Stimulated activated CD4-positive, alpha-beta T cell treated with anti-CD3 and anti-CD28 coated beads, Interleukin-12 subunit alpha, Interleukin-12 subunit beta, amount 100 ng/mL, for 48 hours (primary cell): ENCODE measurements at places on chromosomes 12 and 14.

DNA sequence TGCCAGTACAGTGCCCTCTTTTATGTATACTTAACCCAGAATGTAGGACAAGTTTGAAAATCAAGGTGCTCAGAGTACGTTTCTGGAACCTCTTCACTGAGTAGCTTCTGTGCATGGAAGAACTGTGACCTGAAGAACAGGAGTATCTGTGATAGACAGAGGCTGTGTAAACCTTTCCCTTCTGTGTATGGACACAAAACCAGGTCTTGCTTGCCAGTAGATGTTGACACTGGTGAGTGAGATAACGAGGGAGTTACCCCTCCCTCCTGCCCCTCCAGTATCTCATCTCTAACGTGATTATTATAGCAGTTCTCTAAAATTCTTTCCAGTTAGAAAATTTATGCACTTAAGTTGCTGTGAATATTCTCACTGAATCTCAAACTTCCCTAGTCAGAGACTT lies 170.8 kb downstream of the RPL10L start:
- DNase-seq, result no peak

DNA sequence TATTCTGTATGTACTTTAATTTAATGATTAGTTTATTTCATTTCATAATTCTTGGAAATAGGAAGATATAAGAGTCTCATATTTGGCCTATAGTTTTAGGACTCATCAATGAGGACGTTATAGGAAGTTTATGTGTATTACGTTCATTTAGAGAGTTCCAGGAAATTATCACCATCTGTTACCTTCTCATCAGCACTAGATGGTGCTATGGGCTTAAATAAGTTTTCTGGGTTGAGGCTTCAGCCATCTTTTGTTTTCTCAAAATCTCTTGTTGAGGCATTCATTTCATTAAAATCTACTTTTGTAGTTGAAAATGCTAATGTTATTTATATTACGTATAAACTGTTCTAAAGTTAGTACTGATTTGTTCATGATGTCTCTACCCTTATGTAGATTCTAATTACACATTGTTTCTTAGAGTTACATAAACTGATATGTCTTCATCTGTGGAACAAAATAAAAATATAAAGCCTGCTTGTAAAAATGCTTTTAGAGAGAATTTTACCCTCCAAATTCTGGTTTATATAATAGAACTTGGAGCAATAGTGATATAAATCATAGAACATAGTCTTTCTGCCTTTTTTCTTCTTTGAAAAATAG lies 89.2 kb downstream of the CFAP54 start:
- no peak for DNase-seq

DNA sequence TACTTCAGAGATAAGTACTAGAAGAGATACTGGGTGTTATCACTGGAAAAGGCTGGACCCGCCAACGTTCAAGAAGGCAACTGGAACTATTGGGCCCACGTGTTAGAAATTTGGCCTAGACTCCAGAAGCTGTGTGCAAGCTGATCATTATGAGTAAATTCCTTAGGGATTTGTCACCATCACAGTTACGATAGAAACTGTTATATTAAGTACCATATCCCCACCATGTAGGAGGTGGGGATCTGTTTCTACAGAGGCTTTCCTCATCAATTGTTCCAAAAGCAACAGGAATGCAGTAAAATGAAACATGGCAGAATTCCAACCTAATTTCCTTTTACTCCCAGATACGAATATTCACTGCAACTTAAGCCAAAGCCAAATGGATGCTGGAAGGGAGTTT lies 170.7 kb downstream of the NOVA1 start:
- no peak for DNase-seq

GRCh38 chr12:2633176-2633824 lies 161.5 kb upstream of the FKBP4 start:
- no peak for DNase-seq

GRCh38 chr12:66047411-66048021 lies 83.0 kb downstream of the LLPH start:
- no peak for DNase-seq

- DNase-seq, result no peak
These were observed 5.5 kb downstream of the UBE3B start for GRCh38 chr12:109482894-109483293.

- DNase-seq, result no peak
These were observed 30.4 kb upstream of the BEGAIN start for GRCh38 chr14:100617410-100618317.

DNA sequence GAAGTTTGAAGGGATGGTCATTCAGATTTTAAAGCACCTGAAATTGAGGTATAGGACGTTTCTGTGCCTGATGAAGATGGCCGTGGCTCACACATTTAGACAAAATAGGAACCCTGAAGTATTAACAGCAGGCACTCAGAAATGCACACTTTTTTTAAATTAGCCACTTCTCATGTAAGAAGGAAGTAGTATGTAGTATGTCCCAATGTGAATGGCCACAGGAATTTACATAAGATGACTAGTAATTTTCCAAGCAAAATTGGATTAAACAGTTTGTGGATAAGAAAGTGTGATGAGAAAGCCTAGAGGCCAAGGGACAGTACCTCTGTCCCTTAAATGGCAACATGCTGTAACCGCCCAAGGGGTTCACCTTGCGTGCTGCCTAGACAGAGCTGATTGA lies 1.8 kb upstream of the MIS18BP1 start:
- no peak for DNase-seq

DNA sequence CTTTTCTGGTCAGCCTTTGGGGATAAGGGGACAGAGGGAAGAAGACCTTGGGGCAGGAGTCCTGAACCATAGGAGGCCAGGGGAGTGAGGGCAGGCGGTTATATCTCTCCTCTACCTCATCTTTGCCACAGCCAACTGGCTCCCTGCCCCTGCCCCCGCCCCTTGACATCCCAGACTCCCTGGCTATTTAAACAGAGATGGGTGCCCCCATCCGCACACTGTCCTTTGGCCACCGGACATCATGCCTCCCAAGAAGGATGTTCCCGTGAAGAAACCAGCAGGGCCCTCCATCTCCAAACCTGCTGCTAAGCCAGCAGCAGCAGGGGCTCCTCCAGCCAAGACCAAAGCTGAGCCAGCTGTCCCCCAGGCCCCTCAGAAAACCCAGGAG lies 1.3 kb downstream of the MYL6B start:
- no peak for DNase-seq

DNA sequence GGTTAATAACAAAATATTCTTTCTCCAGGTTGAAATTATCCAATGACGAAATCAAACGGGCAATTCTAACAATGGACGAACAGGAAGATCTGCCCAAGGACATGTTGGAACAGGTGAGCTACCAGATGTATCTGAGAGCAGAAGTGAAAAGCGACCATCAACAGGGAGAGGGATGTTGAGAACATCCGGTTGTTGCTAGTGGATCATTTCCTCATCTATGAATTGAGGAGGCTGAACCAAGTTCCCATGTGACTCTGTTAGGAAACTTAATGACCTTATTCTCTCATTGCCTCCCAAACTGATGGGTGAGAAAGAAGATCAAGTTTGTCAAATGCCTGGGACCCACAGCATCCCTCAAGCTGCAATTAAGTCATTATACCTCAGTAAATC lies 117.7 kb downstream of the GPR135 start:
- DNase-seq, result no peak

GRCh38 chr14:105486974-105487448 lies 325 bp downstream of the CRIP1 start:
- DNase-seq, result no peak
